ENCODE measurements at places on chromosomes 1 and 21.

DNA sequence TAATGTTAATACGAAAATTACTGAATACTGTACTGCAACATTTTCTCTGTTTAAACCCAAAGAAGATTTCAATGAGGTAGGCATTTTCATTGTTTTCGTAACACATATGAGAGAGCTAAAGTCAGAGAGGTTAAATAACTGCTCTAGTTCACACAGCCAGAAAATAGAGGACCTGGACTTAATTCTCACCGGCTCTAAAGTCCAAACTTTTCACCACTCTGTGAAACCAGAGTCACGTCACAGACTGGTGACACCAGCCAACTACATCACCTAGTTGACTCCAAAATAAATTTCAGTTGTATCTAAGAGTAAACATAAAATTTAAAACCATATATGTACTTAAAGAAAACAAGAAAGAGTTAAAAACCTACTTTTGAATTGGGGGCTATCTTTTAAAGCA, 146.7 kb downstream of the FCRL5 start:
- no peak for DNase-seq

GRCh38 chr1:37998089-37998808, 7.1 kb downstream of the FHL3 start:
- DNase-seq: no peak

GRCh38 chr1:161096530-161096929, 1.6 kb upstream of the KLHDC9 start:
- no peak for DNase-seq

- no peak for DNase-seq
Observed at GRCh38 chr1:27596261-27596660, 7.7 kb downstream of the AHDC1 start.

GRCh38 chr1:208418667-208419066, 174.5 kb upstream of the PLXNA2 start:
- DNase-seq: no peak

GRCh38 chr1:32363713-32364112, 1.4 kb downstream of the TSSK3 start:
- DNase-seq: no peak

DNA sequence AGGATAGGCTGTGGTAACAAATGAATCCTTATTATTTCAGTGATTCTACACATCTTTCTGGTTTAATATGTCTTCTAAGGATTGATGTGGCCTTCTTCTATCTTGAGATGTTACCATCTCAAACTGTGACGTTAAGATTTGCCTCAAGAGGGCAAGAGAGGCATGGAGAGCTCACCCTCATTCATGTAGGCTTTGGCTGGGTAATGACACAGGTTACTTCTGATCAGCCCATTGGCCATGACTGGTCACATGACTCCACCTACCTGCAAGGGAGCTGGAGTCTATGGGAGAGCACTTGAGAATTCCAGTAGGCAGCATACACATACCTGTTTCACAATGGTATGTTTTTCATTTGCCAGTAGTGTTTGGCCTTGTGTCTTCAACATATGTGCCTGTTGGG, 30.0 kb downstream of the CACHD1 start:
- DNase-seq: no peak

GRCh38 chr1:243849421-243850201, 432 bp downstream of the AKT3 start:
- peak; percentile 88 for DNase-seq

- DNase-seq: no peak
Observed at GRCh38 chr1:93907718-93908117, 1.5 kb downstream of the GCLM start.

DNA sequence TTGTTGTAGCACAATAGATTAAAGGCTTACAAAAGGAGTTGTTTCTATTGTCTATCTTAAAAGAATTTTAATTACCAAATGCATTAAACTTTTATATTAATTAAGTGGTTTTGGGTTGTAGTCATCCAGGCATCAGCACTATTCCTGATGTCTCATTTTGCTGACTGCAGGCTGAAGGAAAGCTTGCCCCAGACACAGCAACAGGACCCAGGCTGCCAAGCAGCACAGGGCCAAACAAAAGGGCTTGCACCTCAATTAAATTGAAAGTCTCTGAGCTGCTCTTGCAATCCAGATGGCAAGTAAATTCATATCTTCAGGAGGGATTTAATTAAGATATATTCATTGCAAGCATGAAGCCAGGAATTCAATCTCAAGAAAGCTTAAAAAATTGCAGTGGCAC, 80.7 kb upstream of the CHODL start:
- no peak for DNase-seq

GRCh38 chr1:11414926-11415538, 63.9 kb upstream of the DISP3 start:
- no peak for DNase-seq

DNA sequence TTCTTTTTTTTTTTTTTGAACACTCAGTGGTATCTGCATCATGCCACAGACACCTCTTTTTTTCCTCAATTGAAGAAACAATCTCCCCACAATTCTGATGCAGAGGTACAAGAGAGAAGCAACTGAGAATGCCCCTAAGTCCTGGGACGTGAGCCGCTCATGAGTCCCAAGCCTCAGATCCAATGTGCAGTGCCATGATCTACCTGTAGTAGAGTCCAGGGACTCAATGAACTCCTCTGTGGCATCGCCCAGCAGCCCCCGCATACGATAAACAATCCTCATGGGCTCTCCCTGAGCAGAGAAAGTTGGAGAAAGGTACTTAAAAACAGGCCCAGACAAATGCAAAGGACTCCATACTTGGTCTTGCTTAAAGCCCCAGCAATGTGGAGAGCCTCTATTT, 113.1 kb downstream of the UBR4 start:
- no peak for DNase-seq

DNA sequence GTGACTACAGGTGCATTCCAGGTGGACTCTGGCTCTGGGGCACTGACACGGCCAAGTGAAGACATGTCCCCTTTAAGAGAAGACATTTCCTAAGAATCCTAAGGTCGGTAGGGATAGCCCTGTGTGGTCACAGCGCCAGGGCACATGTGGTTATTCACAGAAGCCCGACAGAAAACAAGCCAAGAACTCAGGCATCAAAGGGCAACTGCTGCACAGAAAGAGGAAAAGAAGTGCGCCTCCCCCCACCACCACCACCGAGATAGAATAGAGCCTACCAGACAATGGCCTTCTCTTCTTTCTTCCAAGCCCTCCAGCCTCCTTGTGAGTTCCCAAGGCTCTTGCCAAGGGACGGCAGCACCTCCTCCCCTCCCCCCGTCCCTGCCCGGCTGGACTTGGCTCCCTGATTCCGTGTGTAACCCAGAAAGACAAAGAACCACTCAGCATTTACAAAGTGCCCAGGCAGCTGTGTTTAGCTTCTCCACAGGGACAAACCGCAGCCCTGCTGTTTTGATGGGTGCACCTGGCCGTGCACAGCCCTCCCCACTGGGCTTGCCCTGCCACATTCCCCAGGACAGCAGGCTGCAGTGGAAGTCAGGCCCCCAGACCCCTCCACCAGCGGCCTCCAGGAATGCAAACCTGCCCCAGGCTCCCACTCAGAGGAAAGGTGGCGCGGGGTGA, 30.2 kb downstream of the TMPRSS2 start:
- no peak for DNase-seq

GRCh38 chr1:223082914-223083313, 60.1 kb downstream of the TLR5 start:
- no peak for DNase-seq

DNA sequence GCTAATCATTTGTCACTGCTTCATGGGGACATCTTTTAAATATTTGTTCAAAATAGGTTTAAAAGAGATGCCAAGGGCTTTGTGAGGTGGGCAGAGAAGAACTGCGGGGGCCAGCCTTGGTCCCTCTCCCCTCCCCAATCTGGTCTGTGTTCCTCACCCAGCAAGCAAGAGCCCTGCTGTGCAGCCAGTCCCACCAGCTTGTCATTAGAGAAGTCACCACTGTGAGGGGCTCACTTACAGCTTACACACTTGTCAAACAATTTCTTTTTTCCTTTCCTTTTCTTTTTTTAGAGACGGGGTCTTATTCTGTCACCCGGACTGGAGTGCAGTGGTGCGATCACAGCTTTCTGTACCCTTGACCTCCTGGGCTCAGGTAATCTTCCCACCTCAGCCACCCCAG, 10.4 kb upstream of the CDK18 start:
- DNase-seq: no peak

- no peak for DNase-seq
Observed at GRCh38 chr1:1788136-1788535, 9.9 kb upstream of the NADK start.

DNA sequence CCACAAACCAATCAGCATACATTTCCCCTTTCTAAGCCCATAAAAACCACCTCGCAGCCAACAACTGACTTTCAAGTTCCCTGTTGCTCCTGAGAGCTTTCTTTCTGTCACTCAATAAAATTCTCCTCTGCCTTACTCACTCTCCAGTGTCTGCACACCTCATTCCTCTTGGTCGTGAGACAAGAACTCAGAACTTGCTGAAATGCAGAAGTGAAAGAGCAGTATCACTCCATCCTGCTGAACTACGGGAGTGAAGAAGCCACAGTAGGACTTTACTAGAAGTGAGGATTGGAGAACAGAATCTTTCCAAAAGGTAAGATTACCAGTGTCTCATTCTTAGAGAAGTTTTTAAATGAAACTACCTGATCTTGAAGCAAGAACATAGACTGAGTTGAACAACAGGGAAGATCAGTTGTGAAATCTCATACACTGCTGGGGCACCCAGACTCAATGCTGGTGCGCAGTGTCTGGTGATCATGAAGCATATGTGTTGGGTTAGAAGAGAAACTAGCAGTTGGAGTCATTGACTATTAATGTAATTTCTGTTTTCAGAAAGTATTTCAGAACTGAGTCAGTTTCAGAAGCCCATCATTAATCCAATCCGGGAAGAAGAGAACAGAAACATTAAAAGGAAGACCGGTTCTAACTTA, 726.9 kb upstream of the TMPRSS15 start:
- no peak for DNase-seq

DNA sequence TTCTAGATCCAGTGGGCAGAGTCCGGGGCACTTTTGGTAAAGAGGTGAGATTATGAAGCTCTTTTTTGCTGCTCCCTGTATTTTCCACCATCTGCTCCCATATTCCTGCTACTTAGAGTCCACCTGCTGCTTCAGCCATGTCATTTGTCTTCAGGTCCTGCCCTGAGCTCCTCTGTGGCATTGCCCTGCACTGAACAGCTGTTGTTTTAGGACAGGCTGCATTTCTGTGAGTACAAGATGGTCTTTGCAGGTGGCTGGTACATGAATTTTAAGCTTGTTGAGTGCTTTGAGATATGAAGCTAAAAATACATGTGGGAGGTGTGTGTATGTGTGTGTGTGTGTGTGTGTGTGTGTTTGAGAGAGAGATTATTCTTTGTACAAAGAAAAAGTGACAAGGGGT, 21.9 kb downstream of the MT1HL1 start:
- no peak for DNase-seq

DNA sequence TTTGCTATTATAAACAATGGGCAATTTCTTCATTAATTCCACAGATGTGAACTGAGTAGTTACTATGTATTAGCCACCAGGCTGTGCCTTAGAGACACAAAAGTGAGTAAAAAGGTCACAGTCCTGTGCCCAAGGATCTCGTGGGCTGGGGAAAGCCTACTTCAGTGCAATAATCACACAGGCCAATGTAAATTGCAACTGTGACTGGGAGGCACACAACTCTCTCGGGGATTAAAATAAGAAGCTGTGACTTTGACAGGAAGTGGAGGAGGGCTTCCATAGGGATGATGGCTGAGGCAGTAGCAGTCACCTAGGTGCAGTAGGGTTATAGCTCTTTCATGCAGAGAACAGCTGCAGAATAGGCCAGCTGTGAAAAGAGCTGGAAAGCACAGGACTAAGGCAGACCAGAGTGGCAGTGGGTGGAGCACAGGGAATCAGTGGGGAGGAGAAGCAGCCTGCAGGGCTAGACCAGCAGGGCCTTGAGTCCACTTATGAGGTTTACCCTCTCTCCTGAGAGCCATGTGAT, 121.9 kb downstream of the MAB21L3 start:
- DNase-seq: peak; percentile 47

DNA sequence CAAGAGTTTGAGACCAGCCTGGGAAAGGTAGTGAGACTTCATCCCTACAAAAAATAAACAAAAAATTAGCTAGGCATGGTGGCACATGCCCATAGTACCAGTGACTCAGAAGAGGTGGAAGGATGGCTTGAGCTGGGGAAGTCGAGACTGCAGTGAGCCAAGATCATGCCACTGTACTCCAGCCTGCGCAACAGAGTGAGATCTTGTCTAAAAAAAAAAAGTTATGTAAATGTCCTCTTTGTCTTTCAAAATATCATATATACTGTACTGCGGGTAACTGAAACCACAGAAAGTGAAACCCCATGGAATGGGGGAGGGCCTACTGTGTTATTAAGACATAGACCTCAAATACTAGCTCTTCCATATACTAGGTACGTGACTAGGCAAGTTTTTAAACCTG, 20.8 kb downstream of the ACADM start:
- DNase-seq: no peak

DNA sequence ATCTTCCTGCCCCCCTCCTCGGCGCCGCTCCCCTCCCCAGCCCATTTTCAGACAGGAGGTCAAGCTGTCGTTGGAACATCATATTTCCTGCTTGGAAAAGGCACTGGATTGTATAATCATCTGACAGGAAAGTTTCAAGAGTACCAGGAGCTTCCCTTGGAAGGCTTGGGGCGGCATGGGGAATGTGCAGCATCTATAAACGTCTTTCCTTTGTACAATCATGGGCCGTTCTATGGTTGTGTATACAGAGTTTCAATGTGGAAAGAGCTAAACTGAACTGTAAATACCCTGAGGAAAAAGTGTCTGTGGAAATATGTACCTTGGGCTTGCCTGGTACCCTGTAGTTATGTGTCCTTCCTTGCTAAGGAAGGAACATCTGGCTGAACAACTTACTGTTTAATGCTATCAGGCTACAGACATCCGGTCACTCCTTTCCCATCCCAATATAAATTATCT, 368.1 kb upstream of the ADGRL2 start:
- DNase-seq: no peak

GRCh38 chr21:31140025-31140424, 101.7 kb upstream of the KRTAP19-8 start:
- no peak for DNase-seq

GRCh38 chr1:80293818-80294217, 1287.3 kb upstream of the ADGRL4 start:
- DNase-seq: no peak

- DNase-seq: no peak
Observed at GRCh38 chr1:193212637-193213036, 26.2 kb upstream of the B3GALT2 start.

DNA sequence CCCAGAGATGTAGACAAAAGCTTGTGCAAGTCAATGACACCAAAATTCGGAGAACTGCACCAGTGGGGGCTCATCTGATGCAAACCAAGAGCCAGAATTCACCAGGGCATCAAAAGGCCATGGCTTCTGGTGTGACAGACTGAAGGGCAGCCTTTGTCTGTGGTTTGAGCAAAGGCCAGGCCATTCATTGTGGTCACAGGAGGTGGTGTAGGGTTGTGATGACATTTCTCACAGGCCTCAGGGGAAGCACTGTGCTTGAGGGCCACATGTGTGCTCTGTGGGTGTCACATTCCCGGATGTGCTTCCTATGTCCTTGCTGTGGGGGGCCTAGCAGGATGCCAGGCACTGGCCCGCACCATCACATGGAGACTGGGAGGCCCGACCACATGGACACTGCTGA, 22.5 kb upstream of the KCNE1 start:
- no peak for DNase-seq

- no peak for DNase-seq
Observed at GRCh38 chr1:106746448-106747085, 309.9 kb upstream of the PRMT6 start.

- no peak for DNase-seq
Observed at GRCh38 chr1:216690603-216691002, 32.6 kb downstream of the ESRRG start.

- no peak for DNase-seq
Observed at GRCh38 chr1:162009501-162010174, 14.0 kb downstream of the OLFML2B start.

All from CD4-positive, alpha-beta T cell treated with Interleukin-4 for 4 hours (primary cell).